Stomach (tissue), 19 donors: ENCODE measurements at places on chromosomes 7 and 10.

DNA sequence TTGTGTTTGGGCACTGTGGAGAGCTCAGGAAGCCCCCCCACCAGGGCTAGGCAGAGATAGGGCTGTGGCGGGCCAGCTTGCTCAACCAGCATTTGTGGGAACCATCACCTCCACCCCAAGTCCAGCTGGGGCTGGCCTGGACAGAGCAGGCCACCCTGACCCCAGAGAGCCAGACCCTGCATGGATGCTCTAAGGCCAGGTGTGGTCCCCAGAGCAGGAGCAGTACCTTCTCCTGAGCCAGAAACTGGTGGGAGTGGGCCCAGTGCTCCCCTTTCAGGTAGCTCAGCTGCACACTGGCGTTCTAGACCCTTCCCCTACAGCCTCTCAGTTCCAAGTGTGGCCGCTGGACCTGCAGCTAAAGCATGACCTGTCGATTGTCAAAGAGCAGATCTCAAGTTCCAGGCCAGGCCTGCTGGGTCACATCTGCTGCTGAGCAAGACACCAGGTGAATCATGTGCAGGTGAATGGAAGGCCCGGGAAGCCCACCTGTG, 57.2 kb downstream of the RASGEF1A start:
- DNase-seq, result no peak

DNA sequence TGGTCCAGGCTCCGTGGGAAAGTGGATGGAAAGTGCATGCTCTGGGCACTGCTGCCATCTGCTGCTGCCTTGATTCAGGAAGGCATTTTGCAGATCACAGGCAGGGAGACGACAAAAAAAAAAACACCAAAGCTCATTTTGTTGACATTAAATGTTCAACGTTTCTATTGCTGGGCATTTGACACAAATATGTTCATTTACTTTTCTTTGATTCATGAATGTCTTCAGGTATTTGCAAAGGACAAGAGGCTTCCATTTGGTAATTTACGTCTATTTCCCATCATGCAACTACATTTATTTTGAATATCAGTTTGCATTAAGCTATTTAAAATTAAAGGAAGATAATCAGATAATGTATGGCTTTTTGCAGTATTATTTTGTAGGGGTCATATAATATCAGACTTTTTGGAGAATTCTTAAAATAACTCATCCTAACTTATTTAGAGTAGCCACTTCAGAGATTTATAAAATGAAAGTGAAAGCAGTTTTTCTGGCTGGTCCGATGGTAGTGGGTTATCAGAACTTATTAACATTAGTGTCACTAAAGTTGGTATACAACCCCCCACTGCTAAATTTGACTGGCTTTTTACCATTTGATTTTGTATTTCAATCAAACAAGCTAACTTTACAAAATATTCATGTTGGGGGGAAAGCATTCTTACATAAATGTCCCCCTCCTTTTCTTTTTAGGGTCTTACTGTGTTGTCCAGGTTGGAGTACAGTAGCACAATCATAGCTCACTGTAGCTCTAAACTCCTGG, 65.3 kb downstream of the PDIA4 start:
- peak; percentile 61 for DNase-seq

DNA sequence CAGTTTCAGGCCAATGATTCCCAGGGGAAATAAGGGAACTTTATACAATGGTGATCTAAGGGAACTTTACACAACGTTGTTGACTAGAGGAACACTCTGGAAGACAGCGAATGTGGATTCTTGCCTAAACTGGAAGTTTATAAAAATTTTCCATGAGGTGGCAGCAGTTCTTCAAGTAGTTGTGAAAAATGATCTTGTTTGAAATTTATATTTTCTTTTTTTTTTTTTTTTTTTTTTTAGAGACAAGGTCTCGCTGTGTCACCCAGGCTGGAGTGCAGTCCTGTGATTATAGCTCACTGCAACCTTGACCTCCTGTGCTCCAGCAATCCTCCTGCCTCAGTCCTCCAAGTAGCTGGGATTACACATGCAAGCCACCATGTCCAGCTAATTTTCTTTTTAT, 32.1 kb upstream of the GTF2I start:
- no peak for DNase-seq

DNA sequence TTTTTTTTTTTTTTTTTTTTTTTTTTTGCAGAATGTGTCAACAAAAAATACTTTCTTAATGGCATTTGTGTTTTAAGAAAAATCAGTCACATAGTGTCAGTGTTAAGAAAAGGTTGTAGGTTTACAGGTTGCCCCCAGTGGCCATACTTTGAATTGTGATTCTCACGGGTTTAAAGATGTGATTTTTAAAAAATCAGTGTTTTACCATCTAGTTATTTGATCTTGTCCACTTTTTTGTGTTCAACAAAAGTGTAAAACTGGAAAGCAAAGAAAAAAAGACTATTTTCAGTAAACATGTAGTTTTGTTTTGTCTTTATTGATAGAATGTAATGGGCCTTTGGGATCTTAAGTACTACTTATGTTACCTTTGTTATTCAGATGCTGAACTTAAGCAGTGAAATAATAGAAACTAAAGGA, 25.7 kb downstream of the SUV39H2 start:
- DNase-seq, result peak; percentile 48

DNA sequence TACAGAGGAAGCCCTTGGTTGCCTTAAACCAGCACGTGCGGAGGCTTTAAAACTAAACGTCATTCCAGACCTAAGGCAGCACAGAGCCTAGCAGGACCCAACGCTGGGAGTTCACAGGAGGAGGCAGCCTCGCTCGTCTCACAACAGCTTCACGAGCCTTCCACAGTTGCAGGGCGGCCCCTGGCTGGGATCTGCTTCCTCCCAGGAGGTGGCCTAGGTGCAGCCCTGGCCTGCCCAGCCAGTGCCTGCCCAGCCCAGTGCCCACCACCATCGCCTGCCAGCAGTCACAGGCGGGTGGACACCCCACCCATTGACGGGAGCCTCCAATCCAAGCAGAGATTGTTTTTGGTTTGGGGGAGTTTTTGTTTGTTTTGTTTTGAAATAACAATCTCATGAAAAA, 96.5 kb downstream of the PTPRN2 start:
- no peak for DNase-seq

GRCh38 chr10:11403116-11403515, 208.3 kb downstream of the USP6NL start:
- no peak for DNase-seq

DNA sequence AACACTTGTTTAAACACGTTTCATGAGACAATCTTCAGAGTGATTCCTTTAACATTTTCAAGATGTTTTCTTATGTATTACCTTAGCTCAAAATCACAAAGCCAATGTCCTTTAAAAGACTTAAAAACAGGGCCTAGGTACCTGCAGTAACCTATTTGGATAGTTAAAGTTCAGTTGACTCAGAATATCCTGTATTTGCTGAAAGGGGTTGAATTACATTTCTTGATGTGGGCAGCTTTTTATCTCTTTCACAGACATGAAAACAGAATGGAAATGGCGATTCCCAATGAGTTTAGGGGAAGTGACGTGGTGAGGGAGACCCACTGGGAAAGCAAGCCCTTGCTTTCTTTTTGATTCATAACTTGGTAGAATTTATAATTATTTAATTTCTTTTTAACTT, 324.4 kb upstream of the AOAH start:
- DNase-seq, result no peak

DNA sequence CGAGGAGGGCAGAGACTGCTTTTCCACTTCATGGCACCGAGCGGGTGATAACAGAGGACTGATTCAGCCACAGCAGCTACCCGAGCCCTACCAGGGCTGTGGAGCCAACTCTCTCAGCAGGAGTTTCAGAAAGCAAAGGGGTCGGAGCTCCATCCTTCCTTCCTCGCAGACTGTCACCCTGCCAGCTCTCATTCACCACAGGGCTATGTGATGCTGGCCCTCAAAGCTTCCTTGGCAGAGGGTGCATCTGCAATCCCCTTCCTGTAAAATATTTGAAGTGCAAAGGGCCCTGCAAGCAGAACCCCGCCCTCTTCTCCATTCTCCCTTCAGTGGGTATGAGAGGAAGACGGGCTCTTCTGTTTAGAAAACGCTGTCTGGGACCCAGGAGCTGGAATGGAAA, 105.3 kb upstream of the LYZL2 start:
- DNase-seq, result no peak

DNA sequence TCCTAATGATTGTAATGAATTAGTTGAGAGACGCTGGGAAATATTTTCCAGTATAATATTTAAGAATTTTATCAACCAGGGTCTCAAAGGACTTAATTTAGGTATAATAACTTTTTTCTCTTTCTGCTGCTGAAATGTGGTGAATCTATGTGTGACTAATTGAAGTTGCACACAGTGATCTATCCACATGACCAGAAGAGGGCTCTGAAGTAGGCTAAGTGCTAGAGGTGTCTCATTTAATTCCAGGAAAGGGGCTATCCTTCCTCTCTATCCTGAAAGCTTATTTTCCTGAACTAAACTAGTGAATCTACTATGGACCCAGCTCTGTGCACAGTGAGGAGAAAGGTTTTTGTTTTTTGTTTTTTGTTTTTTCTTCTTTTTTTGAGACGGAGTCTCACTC, 294.4 kb upstream of the MYO3A start:
- no peak for DNase-seq

GRCh38 chr7:151252961-151253711, 4.6 kb upstream of the SMARCD3 start:
- DNase-seq, result no peak

DNA sequence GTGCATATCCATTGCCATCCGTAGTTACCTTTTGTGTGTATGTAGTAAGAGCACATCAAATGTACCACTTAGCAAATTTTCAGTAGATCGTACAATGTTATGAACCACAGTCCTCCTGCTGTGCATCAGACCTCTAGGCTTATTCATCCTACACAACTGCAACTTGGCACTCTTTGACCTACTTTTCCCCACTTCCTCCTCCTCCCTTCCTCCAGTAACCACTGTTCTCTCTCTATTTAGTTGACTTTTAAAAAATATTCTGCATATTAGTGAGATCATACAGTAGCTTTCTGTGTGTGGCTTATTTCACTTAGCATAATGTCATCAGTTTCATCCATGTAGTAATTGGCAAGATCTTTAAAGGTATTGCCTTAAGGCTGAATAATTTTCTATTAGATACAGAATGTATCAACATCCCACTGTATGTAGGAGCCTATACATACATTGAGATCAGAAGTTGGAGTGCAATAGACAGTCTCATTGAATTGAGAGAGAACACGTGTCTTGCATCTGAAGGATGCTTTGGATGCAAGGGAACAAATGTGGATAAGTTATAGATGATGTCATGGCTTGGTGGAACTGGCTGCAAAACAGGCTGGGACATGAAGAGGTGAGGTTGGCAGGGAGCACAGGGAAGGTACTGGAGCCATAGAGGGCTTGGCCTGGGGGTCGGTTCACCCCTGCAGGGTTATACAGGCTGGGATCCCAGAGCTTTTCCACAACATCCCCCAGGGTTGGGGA, 83.0 kb upstream of the FAM180A start:
- DNase-seq, result no peak

DNA sequence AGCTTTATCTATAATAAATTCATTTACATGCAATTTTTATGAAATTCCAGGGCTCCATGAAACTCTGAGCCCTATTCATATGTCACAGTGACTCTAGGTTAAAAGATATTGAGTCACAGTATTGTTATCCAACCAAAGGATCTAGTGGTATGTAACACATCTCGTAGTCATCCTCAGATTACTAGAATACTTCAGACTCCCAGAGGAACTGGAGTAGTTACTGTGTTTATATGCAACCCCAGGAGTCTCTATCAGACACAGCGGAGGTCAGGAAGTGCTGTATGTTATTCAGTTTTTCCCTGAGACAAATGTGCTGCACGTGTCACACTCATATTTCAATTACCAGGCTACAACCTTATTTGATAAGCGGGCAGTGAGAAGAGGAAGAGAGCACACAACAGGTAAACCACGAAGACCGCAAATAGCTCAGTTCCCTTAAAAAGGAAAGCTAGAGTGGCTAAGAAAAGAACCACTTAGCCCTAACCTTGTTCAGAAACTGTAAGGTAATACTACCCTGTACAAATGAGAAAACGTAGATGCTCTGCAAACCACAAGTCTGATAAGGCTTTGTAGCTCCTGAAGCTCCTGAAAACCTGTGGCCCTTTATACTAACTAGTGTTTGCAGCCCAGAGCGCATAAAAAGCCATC, 114.0 kb upstream of the CNTNAP2 start:
- no peak for DNase-seq

DNA sequence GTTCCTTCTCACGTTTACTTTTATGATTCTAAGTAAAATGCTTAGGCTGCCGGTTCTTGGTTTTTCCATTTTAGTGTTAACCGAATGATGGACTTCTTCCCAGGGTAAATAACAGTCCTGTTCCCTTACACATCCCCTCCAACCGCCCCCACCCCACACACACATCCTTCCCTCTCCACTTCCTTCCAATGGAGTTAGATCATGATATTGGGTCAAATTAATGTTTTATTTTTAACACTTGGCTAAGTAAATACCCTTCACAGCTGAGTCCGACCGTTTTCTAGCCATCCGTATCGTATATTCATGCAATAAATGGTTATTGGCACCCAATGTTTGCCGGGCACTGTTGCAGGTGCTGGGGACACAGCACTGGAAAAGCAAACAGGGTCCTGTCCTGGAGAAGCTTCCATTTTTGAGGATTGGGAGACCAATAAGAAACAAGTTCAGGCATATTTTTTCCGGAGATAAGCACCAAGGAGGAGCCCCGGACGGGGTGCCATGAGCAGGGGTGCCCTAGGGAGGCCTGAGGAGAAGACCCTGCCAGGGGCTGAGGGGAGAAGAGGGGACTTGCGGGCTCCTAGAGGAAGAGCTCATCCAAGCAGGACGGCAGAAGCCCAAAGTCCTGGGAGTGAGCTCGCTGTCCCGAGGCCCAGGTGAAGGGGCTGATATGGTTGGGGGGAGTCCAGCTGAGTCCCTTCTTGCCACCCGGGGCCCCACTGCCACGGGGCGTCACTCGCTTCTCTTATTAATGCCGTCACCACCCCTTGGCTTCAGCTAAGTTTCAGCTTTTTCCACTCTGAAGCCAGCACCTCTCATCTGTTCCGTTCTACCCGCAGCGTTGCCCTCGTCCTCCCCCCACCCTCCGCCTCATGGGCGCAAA, 126.0 kb upstream of the RET start:
- DNase-seq, result no peak

GRCh38 chr7:142353147-142354060, 95.5 kb upstream of the PRSS58 start:
- no peak for DNase-seq

- no peak for DNase-seq
These were observed 199.5 kb upstream of the PPP2R2D start for GRCh38 chr10:131701131-131701947.

DNA sequence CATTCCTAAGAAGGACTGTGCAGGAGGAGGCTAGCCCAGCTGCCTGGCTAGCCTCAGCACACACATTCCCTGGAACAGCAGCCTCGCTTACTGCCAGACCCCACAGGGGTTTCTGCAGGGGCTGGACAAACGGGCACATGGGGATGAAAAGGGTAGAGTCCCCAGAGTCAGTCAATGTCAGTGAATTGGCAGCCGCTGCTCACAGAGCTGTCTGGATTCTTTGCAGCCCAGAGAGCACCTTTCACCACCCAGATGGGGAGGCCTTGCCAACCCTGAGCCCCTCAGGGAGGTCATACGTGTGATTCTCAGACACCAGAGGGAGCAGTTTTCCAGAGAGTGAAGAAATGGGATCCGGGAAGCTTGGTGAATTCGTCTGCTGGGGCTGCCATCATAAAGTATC, 143.3 kb downstream of the KCNMA1 start:
- peak; percentile 50 for DNase-seq

GRCh38 chr7:29115130-29115687, 31.1 kb downstream of the CPVL start:
- DNase-seq, result no peak
